ENCODE measurements at places on chromosomes 16 and 17.

DNA sequence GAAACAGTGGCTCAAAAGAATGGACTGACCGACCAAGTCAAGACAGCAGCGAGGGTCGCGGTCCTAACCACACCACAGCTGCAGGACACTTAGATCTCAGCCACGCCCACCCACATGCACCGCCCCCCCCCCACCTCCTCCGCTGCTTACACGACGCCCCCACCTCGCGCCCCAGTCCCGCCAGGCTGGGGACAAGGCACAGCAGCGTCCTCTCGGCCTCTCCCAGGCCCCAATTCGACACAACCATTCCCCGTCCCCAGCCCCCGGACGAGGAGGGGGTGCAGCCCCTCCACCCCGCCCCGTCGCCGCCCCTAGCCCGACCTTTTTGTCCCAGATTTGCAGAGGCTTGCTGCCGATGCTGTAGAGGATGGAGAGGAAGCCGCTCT is 477 bp downstream of the CFAP20 start:
- DNase-seq, result no peak

- peak; percentile 23 for DNase-seq
Measured at GRCh38 chr17:36721560-36722120, 120.3 kb downstream of the MRM1 start.

DNA sequence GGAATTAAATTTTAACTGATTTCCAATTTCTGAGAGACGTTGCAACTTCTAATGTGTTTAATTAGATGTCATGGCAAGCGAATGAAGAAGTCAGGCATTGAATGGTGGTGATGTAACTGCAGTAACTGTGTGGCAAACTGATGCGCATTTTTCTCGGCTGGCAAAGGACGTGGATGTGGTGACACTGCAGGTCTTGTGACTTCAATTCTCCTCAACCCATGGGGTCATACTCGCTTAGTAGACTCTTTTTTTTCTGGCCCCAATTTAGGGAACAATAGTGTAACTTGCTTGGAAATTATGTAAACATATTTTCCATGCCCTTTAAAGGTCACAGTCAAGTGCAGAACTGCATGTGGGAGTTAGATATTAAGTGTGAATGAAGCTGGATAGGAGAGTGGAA is 1.9 kb upstream of the FAM20A start:
- peak; percentile 97 for DNase-seq

- DNase-seq, result peak; percentile 92
Measured at GRCh38 chr17:57629470-57629869, 115.6 kb downstream of the CCDC182 start.

DNA sequence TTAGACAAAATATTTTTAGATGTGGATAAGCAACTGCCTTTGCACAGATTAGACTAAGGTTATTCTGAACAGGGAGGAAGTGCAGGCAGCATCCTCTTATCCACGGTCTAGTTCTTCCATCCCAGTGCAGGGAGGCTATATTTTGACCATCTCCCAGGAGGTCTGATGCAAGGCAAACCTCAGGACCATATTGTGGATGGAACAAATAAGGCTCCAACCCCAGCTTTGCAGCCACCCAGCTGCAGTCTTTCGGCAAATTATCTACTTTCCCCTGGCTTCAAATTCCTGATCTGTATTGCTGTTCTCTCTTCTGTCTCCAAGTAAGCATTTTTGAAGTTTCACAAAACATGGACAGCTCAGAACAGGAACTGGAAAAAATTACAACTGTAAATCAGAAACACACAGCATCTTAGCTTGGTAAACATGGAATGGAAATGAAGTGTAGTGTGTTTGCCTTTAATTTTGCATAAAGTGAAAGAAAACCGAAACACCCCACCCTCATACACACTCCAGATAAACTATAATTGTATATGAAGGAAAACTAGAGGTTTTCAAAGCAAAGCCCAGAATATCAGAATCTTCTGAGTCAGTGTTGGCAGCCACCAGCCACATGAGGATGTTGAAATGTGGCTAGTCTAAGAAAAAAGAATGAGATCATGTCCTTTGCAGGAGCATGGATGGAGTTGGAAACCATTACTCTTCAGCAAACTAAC is 33.5 kb upstream of the MON1B start:
- no peak for DNase-seq

GRCh38 chr16:72198771-72199201 is 26.8 kb upstream of the PMFBP1 start:
- no peak for DNase-seq

DNA sequence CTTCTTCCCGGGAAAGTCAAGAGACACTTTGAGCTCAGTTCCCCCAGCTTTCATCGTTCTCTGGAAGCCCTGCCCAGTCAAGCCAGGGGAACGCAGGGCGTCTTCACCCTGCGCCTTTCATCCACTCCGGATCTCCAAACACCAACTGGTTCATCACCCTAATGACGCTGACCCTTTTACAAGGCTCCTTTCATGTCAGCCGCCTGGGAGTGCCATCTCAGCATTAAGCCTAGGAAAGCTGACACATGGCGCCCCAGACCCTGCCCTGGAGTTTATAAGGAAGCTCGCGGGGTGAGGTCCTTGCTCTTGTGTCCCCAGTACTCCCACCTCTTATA is 594 bp upstream of the DNAJC7 start:
- peak; percentile 69 for DNase-seq

DNA sequence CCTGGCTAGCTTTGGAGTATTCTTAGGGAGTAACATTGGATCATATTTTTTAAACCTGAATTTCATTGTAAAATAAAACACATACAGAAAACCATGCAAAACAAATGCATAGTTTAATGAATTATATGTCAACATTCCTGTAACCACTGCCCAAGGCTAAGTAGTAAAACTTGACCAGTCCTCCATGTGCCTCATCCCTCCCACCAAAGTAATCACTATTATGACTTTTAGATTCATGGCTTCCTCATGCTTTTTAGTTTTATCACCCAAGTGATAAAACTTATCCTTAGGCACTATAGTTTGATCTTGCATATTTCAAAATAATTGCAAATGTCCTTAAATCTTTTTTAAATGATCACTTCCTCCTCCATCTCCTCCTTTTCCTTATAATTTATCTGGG is 20.4 kb downstream of the PRKCA start:
- DNase-seq, result no peak

DNA sequence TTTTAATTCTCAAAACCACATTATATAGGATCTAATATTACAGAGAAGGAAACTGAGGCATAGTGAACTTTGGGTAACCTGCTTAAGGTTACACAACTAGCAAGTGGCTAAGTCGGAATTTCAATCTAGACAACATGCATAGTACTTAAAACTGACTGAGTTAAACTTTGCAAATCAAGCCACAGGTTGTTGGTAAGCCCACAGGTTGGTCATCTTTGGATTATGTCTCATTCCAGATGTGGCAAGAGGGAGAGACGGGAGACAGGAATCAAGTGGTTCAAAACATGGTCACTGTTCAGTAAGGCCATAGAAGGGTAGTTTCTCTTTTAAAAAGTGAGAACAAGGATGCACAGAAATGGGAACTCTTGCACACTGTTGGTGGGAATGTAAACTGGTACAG is 57.1 kb downstream of the MYO1D start:
- DNase-seq, result peak; percentile 21

GRCh38 chr17:8793649-8794048 is 5.5 kb downstream of the MFSD6L start:
- DNase-seq, result peak; percentile 39

DNA sequence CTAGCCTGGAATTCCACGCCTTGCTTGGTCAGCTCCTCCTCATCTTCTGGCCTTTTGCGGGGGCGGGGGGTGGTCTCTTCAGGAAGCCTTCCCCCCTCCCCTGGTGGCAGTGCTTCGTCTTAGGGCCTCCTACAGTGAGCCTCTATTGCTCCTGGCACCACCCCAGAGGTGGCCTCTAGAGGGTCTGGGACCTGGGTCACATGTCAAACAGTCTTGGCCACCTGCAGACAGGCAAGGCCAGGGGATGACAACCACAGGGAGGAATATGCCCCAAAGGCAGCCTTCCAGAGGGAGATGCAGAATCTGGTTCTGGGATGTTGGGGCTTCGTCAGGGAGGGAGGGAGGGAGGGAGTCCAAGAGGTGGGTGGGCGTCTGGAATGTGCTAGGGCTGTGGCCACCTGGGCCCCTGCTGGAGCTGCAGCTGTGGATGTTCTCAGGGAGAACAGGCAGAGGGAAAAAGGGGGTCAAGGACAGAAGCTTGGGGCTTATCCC is 50.6 kb downstream of the SMPD3 start:
- DNase-seq, result no peak

GRCh38 chr16:86566966-86567700 is 504 bp downstream of the FOXC2 start:
- no peak for DNase-seq

GRCh38 chr16:55494994-55495421 is 13.9 kb upstream of the LPCAT2 start:
- peak; percentile 86 for DNase-seq
